Body of pancreas (tissue), 4 donors: ENCODE measurements at places on chromosomes 6 and 20. TPM values are rescaled to one million over a fixed set of nuclear protein-coding genes. Genes with fewer than 3 reads are reported as not detected.

CDH26 gene
- total RNA-seq, result 0.26 TPM

GRCh38 chr20:60581606-60582115 lies 623.4 kb downstream of the CDH26 start:
- no peaks in the 10 kb centered on the region for H3K27me3 ChIP-seq
- H3K4me1 ChIP-seq, result no peaks in the 10 kb centered on the region
- no peaks in the 10 kb centered on the region for H3K36me3 ChIP-seq
- H3K4me3 ChIP-seq, result no peak overlapping the region
- H3K27ac ChIP-seq, result no peak overlapping the region
- DNase-seq, result no peak

ESR1 gene
- total RNA-seq, result 4.3 TPM

DNA sequence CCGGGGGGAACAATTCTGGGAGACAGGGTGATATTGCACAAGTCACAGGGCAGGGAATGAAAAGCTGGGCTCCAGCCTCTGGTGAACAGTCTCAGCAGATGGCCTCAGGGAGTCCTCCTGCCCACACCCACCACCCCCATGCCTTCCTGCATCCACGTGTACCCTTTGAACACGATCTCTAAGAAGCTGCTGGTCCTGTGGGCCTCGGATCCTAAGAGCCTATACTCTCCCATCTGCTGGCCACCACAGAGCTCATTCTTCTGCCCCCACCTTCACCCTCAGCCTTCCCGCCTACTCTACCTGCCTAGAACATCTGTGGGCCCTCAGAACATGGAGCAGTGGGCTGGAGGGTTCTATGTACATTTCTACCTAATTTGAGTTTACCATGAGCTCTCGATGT lies 60.3 kb downstream of the TRERF1 start:
- H3K4me3 ChIP-seq, result no peak overlapping the region
- H3K4me1 ChIP-seq, result peaks cover 6% of the 10 kb centered on the region
- H3K36me3 ChIP-seq, result no peaks in the 10 kb centered on the region

LY6G6C gene
- not detected for total RNA-seq

TMC2 gene
- not detected for total RNA-seq

GRCh38 chr6:147434076-147434475 lies 74.4 kb upstream of the SAMD5 start:
- H3K4me3 ChIP-seq, result no peak overlapping the region
- no peak for DNase-seq
- no peaks in the 10 kb centered on the region for H3K27me3 ChIP-seq
- no peak overlapping the region for H3K27ac ChIP-seq
- no peaks in the 10 kb centered on the region for H3K36me3 ChIP-seq

DNA sequence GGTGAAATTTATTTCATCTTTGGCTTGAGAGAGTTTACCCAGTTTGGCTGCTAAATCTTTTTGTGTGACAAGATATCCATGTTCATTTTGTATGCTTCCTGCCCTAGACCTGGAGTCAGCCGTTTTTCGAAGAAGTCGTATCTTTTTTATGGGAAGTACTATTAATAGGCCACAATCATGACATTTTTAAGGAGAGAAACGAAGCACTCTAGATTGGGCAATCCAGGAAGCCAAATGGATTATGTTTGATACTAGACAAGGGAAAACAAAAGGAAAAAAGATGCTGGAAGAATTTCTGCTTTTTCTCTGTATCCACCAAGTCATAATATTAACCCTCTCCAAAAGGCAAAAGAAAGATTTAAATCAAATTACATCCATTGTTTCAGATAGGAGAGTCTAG lies 214.6 kb downstream of the HDGFL1 start:
- no peak for DNase-seq
- H3K4me1 ChIP-seq, result no peaks in the 10 kb centered on the region
- H3K4me3 ChIP-seq, result no peak overlapping the region
- H3K27me3 ChIP-seq, result no peaks in the 10 kb centered on the region

GRCh38 chr6:27901801-27902200 lies 10.4 kb downstream of the OR2B2 start:
- no peaks in the 10 kb centered on the region for H3K27me3 ChIP-seq
- no peaks in the 10 kb centered on the region for H3K36me3 ChIP-seq
- peaks cover 3% of the 10 kb centered on the region for H3K4me1 ChIP-seq
- no peak overlapping the region for H3K27ac ChIP-seq
- DNase-seq, result no peak
- H3K4me3 ChIP-seq, result no peak overlapping the region

GRCh38 chr6:135801755-135802465 lies 49.6 kb upstream of the PDE7B start:
- H3K27me3 ChIP-seq, result no peaks in the 10 kb centered on the region
- no peak for DNase-seq
- no peak overlapping the region for H3K27ac ChIP-seq
- H3K4me1 ChIP-seq, result no peaks in the 10 kb centered on the region
- no peaks in the 10 kb centered on the region for H3K36me3 ChIP-seq

TNNC2 gene
- not detected for total RNA-seq

- no peaks in the 10 kb centered on the region for H3K27me3 ChIP-seq
- H3K4me3 ChIP-seq, result no peak overlapping the region
- DNase-seq, result no peak
- peaks cover 29% of the 10 kb centered on the region for H3K4me1 ChIP-seq
- H3K27ac ChIP-seq, result peak overlapping the region; percentile 65
Measured at GRCh38 chr20:50195524-50196120, 5.0 kb downstream of the CEBPB start.

GRCh38 chr6:26365633-26365995 lies 616 bp downstream of the BTN3A2 start:
- peaks cover 8% of the 10 kb centered on the region for H3K4me1 ChIP-seq
- H3K27ac ChIP-seq, result peak overlapping the region; percentile 92
- DNase-seq, result no peak

THBS2 gene
- total RNA-seq, result 8.9 TPM

DNA sequence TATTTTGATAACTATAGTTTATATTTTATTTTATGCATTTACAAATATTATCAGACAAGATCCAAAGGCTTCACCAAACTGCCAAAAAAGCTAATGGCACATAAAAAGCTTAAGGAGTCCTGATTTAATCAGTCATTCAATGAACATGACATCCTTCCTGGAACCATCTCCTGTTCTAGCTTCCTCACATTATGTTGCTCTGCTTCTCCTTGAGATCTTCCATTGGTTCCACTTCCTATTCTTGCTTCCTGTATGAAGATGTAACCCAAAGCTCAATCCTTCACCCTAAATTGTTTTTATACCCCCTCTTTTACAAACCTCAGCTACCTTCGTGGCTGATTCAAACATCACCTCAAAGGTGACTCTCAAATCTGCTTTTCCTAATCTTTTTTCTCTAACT lies 4.5 kb upstream of the BRD2 start:
- DNase-seq, result no peak
- no peaks in the 10 kb centered on the region for H3K27me3 ChIP-seq
- no peak overlapping the region for H3K27ac ChIP-seq
- H3K36me3 ChIP-seq, result no peaks in the 10 kb centered on the region

RFX6 gene
- 0.66 TPM for total RNA-seq

SLC35F1 gene
- 0.78 TPM for total RNA-seq

GRCh38 chr20:61297491-61297890 lies 45.4 kb downstream of the CDH4 start:
- H3K4me3 ChIP-seq, result no peak overlapping the region
- no peak for DNase-seq
- H3K27ac ChIP-seq, result no peak overlapping the region
- H3K36me3 ChIP-seq, result no peaks in the 10 kb centered on the region

GRCh38 chr20:7855545-7855944 lies 84.7 kb downstream of the HAO1 start:
- H3K27me3 ChIP-seq, result no peaks in the 10 kb centered on the region
- no peak overlapping the region for H3K4me3 ChIP-seq
- no peaks in the 10 kb centered on the region for H3K36me3 ChIP-seq

DNA sequence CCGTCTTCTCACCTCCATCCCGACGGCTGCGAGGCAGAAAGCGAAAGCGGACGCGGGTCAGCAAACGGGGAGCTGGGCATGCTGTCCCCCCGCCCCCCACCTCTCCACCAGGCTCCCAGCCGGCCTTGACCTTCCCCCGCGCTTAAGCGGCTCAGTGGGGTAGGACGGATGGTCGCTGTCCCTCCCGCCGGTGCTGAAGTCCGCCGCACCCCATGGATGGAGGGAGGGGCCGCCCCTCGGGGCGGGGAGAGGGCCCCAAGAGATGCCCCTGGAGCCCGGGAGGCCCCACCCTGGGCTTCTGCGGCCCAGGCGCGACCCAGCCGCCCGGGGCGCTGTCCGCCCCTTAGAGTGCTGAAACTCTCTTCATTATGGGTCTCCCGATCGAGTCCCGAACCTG lies at the start of gene KCNB1:
TSS of gene KCNB1 (minus strand) at position 48 of the 397 bp plus-strand sequence. CDS start 188 bp downstream, outside the sequence.
- H3K4me1 ChIP-seq, result peaks cover 22% of the 10 kb centered on the region
- H3K27me3 ChIP-seq, result peaks cover 15% of the 10 kb centered on the region
- no peak within 1 kb of the TSS for H3K27ac ChIP-seq
- H3K4me3 ChIP-seq, result no peak within 1 kb of the TSS

ANKRD66 gene
- total RNA-seq, result not detected

- no peaks in the 10 kb centered on the region for H3K4me1 ChIP-seq
- H3K36me3 ChIP-seq, result peaks cover 14% of the 10 kb centered on the region
- H3K27ac ChIP-seq, result no peak overlapping the region
- no peak for DNase-seq
- H3K27me3 ChIP-seq, result no peaks in the 10 kb centered on the region
Measured at GRCh38 chr6:170404036-170404435, 97.5 kb downstream of the FAM120B start.

MAS1 gene
- total RNA-seq, result not detected

DNA sequence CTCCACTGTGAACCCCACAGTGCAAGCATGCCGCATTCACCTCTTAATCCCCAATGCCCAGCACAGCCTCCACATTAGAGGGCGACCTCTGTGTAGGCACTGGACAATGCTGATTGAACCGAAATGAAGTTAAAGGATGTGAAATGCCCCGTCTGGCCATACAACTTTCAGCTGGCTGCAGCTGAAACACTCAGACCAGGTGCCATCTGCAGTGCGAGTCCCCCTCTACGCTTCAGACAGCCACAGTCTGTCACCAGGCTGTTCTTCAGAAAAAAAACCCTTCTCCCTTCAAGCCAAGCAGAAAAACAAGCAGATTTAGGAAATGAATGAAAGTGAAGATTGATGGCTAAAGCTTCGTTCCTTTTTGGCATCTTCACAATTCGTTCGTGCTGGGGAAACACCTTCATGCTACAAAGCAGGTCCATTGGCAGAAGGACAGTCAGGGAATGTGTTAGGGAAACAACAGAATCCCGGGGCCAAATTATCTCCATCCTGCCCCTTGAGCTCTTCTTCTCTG lies 44.7 kb downstream of the TNFAIP3 start:
- no peaks in the 10 kb centered on the region for H3K4me1 ChIP-seq
- no peak overlapping the region for H3K4me3 ChIP-seq
- H3K27me3 ChIP-seq, result no peaks in the 10 kb centered on the region
- no peak overlapping the region for H3K27ac ChIP-seq

ARMC12 gene
- 0.26 TPM for total RNA-seq

OR12D1 gene
- not detected for total RNA-seq

- no peaks in the 10 kb centered on the region for H3K4me1 ChIP-seq
- no peak overlapping the region for H3K4me3 ChIP-seq
- no peak for DNase-seq
- no peaks in the 10 kb centered on the region for H3K36me3 ChIP-seq
- H3K27me3 ChIP-seq, result no peaks in the 10 kb centered on the region
- no peak overlapping the region for H3K27ac ChIP-seq
Measured at GRCh38 chr6:109166673-109167072, 71.4 kb downstream of the CEP57L1 start.

GRCh38 chr20:61525781-61526431 lies 273.8 kb downstream of the CDH4 start:
- H3K4me1 ChIP-seq, result no peaks in the 10 kb centered on the region
- no peaks in the 10 kb centered on the region for H3K36me3 ChIP-seq
- no peak overlapping the region for H3K27ac ChIP-seq
- H3K4me3 ChIP-seq, result no peak overlapping the region

DNA sequence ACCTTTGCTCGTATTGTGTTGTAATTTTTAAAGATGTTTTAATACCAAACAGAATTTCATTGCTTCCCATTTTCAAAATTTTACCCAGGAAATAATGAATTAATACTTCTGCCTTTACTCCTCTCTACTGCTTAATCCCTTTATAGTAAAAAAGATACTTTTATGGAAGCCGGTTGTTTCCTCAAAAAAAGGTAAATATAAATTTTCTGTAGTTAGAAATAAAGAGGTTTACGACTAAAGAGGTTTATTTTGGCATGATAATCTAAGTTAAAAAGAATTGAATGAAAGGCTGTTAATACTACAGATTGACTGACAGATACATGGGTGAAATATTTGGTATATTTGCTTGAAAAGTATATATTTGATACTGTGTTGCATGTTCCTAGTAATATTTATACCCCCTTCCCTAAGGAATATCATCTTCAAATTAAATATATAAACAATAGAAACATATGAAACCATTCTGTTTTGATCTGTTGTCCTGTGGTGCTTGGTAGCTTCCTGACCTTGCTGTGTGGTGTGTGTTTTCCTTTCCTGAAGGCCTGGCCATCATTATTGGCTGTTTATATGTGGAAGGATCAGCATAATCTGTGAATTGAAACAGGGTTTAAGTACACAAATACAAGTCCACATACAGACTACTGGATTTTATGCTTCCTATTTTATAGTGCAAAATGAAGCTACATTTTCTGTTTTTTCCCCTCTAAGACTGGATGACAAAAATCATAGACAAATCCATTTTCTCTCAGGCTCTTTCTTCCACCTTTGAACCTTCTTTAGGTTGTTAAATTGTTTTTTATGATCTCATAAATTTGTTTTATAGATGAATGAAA lies 2.3 kb downstream of the LIN28B start:
- peaks cover 8% of the 10 kb centered on the region for H3K4me1 ChIP-seq
- DNase-seq, result no peak
- H3K27ac ChIP-seq, result no peak overlapping the region
- no peaks in the 10 kb centered on the region for H3K36me3 ChIP-seq
- no peak overlapping the region for H3K4me3 ChIP-seq
- H3K27me3 ChIP-seq, result no peaks in the 10 kb centered on the region

LRP11 gene
- total RNA-seq, result 28.0 TPM

DNA sequence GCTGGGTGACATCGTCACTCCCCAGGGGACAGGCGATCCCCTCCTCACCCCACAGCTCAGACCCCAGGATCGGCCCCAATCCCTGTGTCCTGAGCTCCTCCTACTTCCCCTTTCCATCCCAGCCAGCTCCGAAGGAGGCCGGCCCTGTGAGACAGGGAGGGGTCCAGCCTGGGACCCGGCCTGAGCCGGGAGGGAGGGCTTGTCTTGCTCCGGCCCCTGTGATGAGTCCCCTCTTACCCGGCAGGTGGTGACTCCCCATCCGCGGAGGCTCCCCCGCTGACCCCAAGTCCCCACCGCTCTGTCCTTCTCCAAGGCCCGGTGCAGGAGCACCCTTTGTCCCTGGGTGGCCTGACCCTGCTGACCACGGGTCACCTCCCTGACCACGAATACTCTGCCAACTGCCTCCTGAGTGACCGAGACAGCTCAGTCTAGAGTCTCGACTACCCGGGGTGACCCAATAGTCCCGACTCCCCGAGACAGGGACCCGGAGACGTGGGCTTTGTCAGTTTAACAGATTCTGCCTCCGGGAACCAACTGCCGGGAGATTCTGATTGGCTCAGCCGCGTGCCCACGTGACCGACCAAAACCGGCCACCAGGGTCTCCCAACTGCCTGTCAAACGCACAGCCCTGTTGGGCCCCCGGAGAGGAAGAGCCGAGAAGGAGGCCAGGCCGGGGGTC lies 187.4 kb upstream of the PROKR2 start:
- H3K36me3 ChIP-seq, result no peaks in the 10 kb centered on the region
- DNase-seq, result peak; percentile 48
- H3K4me1 ChIP-seq, result no peaks in the 10 kb centered on the region
- H3K27ac ChIP-seq, result peak overlapping the region; percentile 28

PIGT gene
- total RNA-seq, result 38.6 TPM
